ENCODE measurements at places on chromosomes 3 and 15. TPM values are rescaled to one million over a fixed set of nuclear protein-coding genes. Genes with fewer than 3 reads are reported as not detected.
A peak's percentile ranks its signal among the peaks of the same experiment; 100 is the strongest.

DNA sequence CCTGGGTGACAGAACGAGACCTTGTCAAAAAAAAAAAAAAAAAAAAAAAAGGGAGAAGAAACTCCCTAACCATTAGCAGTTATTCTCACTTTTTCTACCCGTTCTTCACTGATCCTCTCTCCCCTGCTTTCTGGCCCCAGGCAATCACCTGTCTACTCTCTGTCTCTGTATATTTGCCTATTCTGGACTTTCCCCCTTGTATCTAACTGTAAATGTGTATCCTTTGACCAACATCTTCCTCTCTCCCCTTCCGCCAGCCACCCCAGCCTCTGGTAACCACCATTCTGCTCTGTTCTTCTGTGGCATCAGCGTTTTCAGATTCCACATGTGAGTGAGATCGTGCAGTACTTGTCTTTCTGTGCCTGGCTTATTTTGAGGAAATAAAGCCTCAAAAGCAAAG lies 6.9 kb downstream of the CYFIP1 start:
- DNase-seq, result no peak
- no peaks in the 10 kb centered on the region for H3K36me3 ChIP-seq
- H3K27me3 ChIP-seq, result no peaks in the 10 kb centered on the region
- no peak overlapping the region for H3K27ac ChIP-seq
- no peak overlapping the region for H3K4me3 ChIP-seq
- H3K4me1 ChIP-seq, result peaks cover 5% of the 10 kb centered on the region

DNA sequence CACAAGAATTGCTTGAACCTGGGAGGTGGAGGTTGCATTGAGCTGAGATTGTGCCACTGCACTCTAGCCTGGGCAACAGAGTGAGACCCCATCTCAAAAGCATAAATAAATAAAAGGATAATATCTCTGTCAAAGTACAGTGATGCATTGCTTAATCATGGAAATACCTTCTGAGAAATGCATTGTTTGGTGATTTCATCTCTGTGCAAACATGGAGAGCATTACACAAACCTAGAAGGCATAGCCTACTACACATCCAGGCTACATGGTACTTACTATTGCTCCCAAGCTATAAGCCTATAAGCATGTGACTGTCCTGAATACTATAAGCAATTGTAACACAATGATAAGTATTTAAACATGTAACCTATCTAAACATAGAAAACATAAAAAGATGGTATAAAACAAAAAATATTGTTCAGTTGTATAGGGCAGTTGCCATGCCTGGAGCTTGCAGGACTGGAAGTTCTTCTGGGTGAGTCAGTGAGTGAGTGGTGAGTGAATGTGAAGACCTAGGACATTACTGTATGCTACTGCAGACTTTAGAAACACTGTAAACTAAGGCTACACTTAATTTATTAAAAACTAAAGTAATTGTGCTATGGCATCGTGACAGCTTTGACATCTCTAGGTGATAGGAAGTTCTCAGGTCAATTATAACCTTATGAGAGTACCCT lies 93.6 kb upstream of the SNRPN start:
- no peak overlapping the region for H3K27ac ChIP-seq
- no peaks in the 10 kb centered on the region for H3K27me3 ChIP-seq
- H3K4me1 ChIP-seq, result no peaks in the 10 kb centered on the region
- H3K4me3 ChIP-seq, result no peak overlapping the region
- DNase-seq, result no peak

DNA sequence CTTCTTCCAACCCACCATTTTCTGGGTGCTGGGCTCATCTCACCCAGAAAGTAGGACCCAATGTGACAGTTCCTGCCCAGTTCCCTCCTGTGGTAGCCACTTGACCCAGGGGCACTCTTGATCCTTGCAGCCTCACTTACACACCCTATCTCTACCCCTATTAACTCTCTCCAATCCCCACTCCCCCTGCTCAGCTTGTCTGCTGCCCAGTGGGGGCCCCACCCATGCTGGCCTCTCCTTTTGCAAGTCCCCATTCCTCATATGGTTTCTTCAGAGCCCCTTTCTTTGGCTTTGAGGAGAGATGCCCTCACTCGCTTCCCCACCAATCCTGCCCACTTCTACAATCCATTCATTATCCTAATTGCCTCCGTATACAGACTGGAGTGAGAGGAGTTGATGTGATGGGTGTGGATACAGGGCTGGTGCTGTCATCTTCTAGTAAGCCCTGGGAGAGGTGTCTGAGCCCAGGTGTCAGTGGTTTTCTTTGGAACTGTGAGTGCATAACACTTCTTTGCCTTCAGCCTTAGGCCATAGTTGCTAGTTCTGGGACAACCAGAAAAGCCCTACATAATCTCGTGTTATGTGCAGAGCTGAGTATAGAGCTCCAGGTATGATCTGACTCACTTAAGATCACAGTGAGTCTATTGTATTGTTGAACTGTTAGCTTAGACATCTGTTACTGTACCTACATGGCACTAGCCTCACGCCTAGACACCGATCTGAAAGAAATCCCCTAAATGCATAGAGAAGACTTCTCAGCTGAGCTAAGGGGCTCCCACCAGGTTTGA lies 4.8 kb upstream of the CCR5 start:
- H3K27ac ChIP-seq, result no peak overlapping the region
- no peaks in the 10 kb centered on the region for H3K27me3 ChIP-seq
- no peaks in the 10 kb centered on the region for H3K36me3 ChIP-seq
- no peak for DNase-seq

- no peak for DNase-seq
- no peak overlapping the region for H3K27ac ChIP-seq
These were observed 22.5 kb downstream of the LRTM1 start for GRCh38 chr3:54905261-54905888.

DNA sequence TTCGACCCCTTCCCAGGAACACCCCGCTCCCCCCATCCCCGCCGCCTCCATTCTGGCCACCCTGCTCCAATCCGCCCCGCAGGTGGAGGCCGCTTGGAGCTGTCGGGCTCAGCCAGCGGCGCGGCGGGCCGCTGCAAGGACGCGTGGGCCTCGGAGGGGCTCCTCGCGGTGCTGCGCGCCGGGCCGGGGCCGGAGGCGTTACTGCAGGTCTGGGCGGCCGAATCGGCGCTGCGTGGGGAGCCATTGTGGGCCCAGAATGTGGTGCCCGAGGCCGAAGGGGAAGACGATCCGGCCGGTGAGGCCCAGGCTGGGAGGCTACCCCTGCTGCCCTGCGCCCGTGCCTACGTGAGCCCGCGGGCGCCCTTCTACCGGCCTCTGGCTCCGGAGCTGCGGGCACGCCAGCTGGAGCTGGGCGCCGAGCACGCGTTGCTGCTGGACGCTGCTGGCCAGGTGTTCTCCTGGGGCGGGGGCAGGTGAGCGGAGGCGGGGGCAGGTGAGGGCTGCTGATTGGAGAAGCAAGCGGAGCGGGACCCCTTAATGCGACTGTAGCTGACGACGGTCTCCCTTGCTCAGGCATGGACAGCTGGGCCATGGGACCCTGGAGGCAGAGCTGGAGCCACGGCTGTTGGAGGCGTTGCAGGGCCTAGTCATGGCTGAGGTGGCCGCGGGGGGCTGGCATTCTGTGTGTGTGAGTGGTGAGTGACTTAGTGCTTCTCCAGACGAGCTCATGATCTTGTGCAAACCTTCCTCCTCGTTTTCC lies 2.5 kb downstream of the RCCD1 start:
- H3K4me3 ChIP-seq, result peak overlapping the region; percentile 61
- no peak for DNase-seq
- no peaks in the 10 kb centered on the region for H3K27me3 ChIP-seq
- H3K4me1 ChIP-seq, result peaks cover 26% of the 10 kb centered on the region
- no peak overlapping the region for H3K27ac ChIP-seq

GRCh38 chr3:94896994-94897393 lies 834.1 kb downstream of the NSUN3 start:
- no peak overlapping the region for H3K4me3 ChIP-seq
- H3K36me3 ChIP-seq, result no peaks in the 10 kb centered on the region
- H3K27me3 ChIP-seq, result no peaks in the 10 kb centered on the region
- no peak for DNase-seq
- H3K27ac ChIP-seq, result no peak overlapping the region

LRRC34 gene
- 4.6 TPM for total RNA-seq

MAGEL2 gene
- total RNA-seq, result not detected

INKA1 gene
- total RNA-seq, result 6.4 TPM

DNA sequence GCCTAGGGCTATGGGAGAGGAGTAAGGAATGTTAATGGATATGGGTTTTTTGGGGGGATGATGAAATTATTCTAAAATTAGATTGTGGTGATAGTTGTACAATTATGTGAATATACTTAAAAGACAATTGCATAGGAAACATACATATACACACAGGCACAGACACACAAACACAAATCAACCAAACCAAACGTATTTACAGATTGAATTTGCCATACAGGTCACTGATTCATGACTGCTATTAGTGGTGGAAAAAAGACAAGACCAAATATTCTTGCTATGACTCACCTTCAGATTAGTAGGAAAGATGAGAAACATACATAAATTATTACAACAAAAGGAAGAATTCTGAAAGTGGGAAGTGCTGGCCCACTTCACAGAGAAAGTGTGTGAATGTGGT lies 85.3 kb downstream of the C3orf38 start:
- H3K36me3 ChIP-seq, result no peaks in the 10 kb centered on the region
- no peaks in the 10 kb centered on the region for H3K27me3 ChIP-seq
- DNase-seq, result no peak
- H3K27ac ChIP-seq, result no peak overlapping the region
- no peak overlapping the region for H3K4me3 ChIP-seq

DNA sequence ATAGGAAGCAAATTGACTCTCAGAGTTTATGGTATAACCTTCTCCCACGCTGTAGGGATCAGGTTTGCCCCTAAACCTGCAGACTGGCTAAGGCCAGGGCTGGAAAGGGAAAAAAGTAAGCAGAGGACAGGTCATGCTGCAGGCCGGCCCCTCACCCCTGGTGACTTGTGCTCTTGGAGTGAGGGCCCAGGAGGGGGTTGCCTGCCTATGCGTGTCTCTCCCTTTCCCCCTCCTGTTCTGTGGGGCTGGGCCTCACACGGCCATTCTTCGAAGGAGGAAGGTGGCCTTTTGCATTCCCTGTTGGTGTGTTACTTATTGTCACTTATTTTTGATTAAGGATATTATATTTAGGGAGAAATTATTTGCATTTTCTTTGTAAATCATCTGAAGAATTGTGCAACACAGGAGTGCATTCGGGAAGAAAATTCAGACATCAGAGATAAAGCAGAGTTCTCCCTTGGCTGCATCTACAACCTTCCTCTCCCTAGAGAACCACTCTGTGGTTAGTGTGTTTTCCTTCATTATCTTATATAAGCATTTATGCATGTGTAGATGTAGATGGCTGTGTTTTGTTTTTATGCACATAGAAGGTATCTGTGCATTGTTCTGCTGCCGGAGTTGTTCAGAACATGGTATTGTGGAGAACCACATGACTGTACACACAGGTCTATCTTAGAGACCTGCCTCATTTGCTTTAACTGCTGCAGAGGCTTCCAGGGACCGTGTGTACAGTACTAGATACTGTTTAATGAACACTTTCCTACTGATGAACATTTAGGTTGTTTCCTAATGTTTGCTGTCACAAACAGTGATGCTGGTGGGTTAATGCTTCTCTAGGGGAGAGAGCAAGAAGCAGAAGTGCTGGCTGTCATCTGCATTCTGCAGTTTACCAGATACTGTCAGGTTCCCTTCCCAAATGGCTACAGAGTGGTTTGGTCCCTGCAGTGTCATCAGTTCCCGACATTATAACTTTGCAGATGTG lies 133.5 kb downstream of the APBA2 start:
- H3K36me3 ChIP-seq, result no peaks in the 10 kb centered on the region
- DNase-seq, result no peak
- no peak overlapping the region for H3K4me3 ChIP-seq
- no peaks in the 10 kb centered on the region for H3K27me3 ChIP-seq
- no peaks in the 10 kb centered on the region for H3K4me1 ChIP-seq
- no peak overlapping the region for H3K27ac ChIP-seq

HIGD2B gene
- total RNA-seq, result not detected

SRGAP3 gene
- total RNA-seq, result 4.6 TPM

FURIN gene
- 74.4 TPM for total RNA-seq

DNA sequence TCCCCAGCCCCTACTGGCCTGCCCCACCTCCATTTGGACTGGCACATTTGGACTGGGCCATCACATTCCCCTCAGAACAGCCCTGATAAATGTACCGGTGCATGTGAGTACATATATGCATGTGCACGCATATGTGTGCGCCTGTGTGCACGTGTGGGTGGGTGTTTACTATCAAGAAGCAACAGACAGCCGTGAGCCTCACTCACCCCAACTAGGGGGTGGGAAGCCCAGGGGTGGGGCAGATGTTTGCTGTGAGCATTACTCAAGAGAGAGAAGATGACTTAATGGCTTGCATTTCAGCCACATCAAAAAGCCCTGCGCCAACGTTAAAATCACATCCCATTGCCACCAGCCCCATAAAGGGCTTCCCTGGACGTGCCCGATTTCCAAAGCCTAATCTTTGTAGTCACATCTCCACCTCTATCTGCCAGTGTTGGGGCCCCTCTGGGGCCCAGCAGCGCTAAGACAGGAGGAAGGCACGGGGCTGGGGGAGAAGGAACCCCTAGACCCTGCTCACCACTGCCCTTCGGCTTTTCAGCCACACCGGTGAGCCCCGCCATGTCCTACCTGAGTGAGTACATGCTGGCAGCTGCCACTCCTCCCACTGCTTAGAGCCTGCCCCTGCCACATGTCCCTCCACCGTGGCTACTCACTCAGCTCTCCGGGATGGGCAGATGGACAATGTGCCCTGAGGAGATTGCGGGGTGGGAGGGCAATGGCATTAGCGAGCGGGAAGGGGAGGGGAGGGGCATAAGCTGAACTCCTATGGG lies 10.9 kb downstream of the ITIH3 start:
- no peaks in the 10 kb centered on the region for H3K36me3 ChIP-seq
- no peaks in the 10 kb centered on the region for H3K4me1 ChIP-seq
- H3K27ac ChIP-seq, result no peak overlapping the region
- H3K4me3 ChIP-seq, result no peak overlapping the region

KY gene
- total RNA-seq, result 0.27 TPM

DNA sequence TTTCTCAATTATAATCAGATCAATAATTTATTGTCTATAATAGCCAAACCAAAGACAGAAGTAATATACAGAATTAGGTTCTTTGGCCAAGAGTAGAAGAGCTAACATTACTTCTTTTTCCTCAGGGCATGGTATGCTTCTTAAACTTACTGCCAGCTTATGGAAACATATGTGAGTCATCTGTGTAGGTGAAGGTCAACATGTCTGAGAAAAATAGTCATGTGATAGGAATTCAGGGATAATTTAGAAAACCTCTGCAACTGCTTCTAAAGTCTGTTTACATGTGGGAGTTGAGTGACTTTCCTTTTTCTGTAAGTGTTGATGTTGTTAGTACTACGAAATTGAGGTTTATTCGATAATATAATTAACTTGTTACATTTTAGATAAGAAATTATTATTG lies 19.2 kb upstream of the MAP6D1 start:
- peaks cover 48% of the 10 kb centered on the region for H3K36me3 ChIP-seq
- H3K4me3 ChIP-seq, result no peak overlapping the region
- no peak for DNase-seq
